ENCODE measurements at places on chromosomes 3 and 15.

DNA sequence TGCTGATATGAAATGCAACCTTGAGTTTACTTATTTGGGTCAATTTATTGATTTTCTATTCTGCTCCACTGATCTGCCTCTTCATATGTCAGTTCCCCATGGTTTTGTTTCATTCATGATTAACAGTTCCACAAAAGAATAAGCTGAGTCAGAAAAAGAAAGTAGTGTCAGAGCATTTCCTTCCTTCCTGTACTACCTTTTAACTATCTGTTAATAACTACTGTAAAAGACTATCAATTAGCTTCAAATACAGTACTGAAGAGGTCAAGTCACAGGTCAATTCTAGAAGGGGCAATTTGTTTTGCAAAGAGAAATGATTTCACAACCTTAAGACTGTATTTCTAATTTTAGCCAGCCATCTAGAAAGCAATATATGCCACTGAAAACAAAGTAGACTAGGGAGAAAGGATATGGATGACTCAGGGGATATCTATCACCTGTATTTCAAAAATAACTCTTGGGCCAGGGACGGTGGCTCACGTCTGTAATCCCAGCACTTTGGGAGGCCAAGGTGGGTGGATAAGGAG, 129.5 kb downstream of the TFDP2 start:
- no peak for DNase-seq

DNA sequence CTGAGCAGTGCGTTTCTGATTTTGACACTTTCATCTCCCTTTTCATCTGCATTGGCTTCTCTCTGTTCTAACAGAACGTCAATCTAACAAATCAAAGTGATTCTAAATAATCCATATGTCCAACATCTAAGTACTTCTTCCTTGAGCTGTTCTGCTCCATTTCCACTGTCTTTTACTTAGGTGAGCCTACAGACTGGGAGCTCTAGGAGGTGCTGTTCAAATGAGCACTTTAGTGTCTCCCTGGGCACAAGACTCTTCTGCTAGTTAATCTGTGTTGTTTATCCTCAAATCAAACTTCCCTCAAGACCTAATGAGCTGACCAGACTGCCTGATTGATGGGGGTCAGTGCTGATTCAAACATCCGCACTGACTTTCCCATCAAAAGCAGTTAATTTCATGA, 408.1 kb downstream of the WDR72 start:
- no peak for DNase-seq

- DNase-seq: no peak
Observed at GRCh38 chr3:106333911-106334618, 465.3 kb upstream of the CBLB start.

DNA sequence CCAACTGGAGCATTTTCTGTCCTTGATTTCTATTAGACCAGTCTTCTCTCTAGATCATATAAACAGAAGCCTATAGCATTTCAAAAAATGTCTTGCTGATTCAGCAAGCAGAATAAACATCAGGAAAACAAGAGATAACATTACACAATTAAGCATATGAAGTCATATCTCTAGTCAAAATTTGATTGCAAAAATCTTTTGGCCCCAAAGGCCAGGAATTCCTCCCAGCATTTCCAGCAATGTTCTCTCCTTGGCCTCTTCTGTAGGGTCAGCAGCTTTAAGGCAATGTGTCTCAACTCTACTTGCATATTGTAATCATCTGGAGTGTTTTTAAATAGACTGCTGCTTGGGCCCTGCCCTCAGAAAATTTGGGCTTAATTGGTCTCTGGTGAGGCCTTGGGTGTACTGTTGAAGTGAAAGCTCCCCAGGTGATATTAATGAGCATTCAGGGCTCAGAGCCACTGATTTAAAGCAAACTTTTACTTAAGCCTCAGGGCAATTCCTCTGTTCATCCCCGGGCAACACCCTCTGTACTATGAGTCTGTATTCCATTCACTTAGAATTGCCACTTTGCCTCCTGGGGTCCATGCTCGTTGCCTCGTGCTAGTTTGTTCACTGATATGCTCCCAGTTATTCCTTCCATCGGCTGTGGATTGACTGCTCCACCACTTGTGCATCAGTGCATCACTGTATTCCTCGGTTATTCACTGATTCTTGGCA, 1072.6 kb downstream of the ROBO2 start:
- DNase-seq: peak; percentile 21

DNA sequence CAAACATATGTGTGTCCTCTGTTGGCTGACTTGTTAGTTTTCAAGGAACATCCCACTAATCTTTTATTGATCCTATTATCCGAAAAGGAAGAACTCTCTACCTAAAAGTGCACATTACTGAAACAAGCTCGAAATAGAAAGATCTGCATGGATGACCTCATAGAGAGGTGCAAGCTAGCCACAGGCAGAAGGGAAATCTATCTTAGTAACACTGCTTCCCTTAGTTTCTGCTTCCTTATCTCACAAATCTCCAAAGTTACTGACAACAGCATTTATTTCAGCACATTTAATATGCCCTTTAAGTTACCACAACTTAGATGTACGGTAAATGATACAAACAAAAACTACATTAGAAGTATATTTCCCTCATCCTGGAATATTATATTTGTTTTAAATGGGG, 285.1 kb upstream of the CCDC54 start:
- no peak for DNase-seq

- no peak for DNase-seq
Observed at GRCh38 chr3:180102134-180102533, 65.4 kb upstream of the PEX5L start.

DNA sequence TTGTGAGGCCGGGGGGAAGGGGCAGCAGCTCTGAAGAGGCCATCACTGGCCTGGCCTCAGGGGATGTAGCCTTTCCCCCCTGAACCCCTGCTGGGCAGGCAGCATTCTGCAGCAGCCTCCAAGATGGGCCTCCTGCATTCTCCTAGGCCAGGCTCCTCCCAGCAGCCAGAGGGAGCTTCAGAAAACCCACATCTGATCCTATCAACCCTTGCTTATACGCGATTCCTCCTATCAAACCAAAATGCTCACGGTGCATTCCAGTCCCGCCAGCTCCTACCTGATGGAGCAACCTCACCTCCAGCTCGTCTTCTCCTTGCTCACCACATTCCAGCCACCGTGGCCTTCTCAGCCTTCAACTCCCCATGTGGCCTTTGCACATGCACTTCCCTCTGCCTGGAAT, 85.7 kb downstream of the MEGF11 start:
- no peak for DNase-seq

DNA sequence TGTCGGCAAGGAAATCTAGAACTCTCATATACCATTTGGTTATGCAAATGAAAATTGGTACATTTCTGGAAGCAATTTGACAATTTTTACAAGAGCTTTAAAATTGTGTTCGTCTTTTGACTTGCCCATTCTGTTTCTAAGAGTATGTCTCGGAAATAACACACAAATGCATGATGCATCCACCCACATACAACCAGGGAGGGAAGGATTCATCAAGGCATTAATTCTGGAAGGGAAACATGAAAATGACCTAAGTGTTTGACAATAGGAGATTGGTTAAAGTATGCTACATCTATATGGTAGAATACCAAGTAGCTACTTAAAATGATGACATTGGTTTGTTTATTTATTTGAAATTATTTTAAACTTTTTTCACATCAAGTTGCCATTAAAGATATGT, 58.6 kb downstream of the PIAS1 start:
- no peak for DNase-seq

DNA sequence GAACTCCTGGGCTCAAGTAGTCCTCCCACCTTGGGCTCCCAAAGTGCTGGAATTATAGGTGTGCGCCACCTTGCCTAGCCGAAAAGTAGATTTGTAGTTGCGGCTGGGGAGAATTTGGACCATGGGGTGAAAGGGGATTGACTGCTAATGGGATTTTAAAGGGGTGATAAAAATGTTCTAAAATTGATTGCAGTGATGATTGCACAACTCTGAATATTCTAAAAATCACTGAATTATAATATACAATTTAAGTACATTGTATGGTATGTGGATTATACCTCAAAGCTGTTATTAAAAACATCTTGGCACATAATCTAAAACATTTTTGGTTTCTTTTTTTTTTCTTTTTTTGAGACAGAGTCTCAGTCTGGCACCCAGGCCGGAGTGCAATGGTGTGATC, 3.9 kb downstream of the PRC1 start:
- no peak for DNase-seq

- DNase-seq: no peak
Observed at GRCh38 chr3:105274536-105274935, 92.2 kb upstream of the ALCAM start.

DNA sequence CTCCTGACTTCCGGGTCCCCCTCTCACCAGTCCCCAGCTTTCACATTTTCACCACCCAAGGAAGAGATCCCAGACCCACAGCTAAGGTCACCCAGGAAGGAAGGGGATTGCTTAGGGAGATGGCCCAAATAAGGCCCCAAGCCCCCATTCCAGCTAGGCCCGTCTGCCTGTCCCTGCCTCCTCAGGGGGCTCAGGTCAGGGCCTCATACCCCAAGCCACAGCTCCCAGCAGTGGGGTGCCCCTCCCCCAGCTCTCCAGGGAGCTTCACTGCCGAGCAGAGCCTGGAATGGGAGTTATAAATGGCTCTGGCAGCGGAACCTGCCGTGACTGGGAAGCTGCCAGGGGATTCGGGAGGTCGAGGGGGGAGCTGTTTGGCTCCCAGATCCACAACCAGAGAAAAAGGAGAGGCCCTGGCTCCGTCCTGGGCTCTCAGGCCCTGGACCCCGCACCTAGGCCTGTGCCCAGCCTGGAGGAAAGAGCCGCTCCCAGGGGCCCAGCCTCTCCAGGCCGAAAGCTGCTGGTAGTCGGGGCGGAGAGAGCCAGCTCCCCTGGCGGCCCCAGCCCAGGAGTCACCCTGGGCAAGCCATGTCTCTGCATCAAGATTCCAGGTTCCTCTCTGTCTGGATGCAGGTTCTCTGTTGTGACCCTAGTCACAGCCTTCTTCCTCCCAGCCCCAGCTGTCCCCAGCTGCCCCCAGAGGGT, 550 bp downstream of the CCDC9B start:
- no peak for DNase-seq

- no peak for DNase-seq
Observed at GRCh38 chr15:38849046-38849445, 284.4 kb upstream of the RASGRP1 start.

GRCh38 chr15:56616551-56616950, 116.8 kb downstream of the ZNF280D start:
- DNase-seq: no peak

DNA sequence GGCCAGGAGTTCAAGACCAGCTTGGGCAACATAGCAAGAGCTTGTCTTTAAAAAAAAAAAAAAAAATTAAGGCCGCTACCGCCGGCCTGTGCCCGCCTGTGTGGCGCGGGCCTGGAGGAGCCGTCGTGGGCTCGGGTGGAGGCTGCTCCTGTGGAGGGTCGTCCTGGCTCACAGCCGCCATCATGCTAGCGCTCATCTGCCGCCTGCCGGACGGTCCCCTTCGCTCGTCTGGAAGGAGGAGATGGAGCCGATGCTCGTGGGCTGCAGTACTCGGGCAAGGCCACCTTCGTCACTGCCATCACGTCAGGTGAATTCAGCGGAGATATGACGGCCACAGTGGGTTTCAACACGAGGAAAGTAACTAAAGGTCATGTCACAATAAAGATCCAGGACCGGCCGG, 37.4 kb downstream of the TFRC start:
- DNase-seq: no peak

- no peak for DNase-seq
Observed at GRCh38 chr3:77271711-77272110, 231.8 kb downstream of the ROBO2 start.

DNA sequence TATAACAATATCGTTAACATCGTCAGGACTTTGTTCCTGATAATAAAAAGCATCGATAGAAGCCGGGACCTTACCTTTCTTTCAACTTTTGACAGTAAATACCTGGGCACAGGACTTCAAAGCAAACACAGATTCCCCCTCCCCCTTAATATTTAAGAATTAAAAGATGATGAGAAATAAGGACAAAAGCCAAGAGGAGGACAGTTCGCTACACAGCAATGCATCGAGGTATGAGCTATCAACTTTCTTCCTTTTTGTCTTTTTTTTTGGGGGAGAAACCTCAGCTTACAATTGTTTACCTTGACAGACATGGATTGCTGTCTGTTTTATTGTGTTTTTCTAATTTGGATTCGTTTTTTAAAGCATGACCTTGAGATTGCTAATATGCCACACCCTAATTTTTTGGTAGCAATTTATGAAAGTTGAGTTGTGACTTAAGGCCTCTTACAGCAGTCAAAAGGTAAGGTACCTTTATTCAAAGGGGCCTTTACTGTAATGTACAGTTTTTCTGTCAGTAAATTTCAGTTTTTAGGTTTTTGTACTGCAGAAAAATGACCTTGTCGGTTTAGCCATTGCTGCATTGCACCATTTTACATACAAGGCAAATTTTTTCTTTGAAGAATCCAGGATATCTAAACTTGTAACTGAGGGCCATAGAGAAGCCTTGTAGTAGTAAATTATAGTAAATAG, 1.1 kb downstream of the CHD2 start:
- DNase-seq: no peak

DNA sequence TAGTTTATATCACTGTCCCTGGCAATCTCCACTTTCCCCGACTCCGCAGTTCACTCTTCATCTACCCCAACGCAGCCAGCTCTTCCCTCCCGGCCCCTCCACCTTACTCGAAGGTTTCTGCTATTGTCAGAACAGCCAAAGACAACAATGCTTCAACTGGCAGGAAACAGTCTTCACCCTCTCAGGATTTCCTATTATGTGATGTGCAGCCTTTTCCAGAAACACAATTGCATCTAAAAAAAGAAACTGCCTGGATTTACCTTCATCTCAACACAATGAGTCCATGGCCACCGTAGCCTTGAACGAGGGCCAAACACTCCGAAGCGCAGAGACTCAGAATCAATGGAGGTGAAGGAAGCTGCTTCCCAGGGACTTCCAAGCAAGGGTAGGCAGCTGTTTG, 182.1 kb upstream of the TSC22D2 start:
- no peak for DNase-seq

GRCh38 chr15:66080717-66081398, 172.7 kb downstream of the MEGF11 start:
- DNase-seq: no peak

DNA sequence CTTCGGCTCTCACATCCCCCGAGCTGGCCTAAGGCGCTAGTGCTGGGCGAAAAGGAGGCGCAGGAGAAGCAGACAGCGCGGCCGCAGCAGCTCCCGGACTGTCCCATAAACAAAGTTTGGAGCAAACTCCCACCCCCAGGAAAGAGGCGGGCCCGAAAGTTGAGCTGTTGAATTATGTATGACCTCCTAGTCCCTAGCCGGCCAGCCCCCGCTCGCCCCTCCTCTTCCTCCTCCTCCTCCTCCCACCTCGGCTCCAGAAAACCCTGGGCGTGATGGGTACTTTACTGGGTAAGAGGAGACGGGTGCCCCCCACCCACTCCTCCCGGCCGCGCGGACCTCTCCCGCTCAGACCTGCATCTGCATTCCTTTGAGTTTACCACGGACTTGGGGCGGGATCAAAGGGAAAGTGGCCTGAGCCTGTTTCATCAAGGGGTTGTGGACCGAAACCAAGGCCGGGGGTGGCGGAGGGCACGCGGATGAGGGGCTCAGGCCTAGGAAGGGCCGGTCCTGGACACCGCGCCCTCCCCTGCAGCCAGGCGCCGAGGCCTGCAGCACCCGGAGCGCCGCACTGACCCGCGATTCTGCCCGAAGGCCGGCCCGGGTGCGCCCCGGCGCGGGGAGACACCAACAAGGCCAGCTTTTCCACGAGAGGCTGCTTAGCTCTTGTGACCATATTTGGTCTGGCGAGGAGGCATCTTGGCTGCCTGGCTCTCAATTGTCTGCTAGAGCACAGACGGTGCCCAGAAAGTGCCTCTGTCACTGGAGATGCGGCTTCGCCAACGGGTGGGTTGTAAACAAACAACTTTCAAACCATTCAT, at the start of gene WWTR1:
Gene WWTR1, minus strand, starts transcription at position 100 of the 818 bp plus-strand sequence. CDS start 719 bp downstream, outside the sequence.
- DNase-seq: peak; percentile 96

- DNase-seq: no peak
Observed at GRCh38 chr3:56810577-56811545, 9.1 kb upstream of the ARHGEF3 start.

GRCh38 chr15:58458076-58458475, 26.3 kb downstream of the LIPC start:
- DNase-seq: no peak

Measured in HAP-1 (cell line).